ENCODE measurements at places on chromosomes 5 and 9.

- no peak for DNase-seq
Measured at GRCh38 chr5:144436007-144436406, 265.3 kb downstream of the KCTD16 start.

DNA sequence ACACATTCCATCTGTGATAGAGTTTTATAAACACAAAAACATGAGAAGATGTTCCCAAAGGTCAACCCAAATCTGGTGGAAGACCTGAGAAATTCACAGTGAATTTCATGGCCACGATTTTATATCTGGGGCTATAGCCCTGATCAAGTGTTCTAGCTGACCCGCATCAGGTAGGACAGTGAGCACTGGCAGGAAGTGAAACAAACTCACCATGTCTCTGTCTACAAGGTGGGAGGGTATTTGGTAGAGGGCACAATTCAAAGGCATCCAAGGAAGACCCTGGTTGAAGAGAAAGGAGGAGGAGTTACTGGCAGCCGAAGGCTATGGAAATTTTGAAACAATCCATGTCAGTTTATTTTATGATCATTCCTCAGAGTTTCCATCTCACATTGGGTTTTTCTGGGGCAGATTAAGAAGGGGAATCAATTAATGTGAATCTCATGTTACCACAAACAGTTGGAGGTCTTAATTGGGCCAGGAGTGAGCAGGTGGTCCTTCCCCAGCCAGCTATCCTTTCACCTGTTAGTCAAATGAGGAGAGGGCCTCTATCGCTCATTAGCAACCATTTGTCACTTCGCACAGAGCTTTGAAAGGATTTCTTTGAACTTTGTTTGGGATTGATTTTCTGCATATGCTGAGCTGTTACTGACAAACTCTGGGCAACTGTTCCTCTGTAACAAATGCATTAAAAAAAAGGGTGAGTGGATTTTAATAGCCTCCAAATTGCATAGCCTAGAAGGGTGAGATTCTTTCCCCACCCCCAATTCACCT is 612.0 kb upstream of the CLINT1 start:
- DNase-seq, result no peak

DNA sequence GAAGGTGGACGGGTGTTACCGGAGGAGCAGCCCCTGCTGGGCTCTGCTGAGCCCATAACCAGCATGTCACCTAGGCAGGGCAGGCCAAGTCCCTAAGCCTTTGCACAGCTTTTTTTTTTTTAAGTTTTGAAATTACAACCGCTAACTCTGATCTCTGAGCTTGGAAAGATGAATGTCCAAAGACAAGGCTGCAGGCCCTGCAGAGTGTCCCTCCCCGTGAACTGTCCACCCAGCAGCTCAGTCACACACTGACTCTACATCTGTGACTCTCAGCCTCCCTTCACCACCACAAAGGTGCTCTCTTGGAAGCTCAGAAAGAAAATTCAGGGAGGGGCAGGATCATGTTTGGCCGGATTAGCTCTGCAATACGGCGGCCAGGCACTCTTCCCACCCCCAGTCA is 119.0 kb upstream of the PPP1R26 start:
- no peak for DNase-seq

DNA sequence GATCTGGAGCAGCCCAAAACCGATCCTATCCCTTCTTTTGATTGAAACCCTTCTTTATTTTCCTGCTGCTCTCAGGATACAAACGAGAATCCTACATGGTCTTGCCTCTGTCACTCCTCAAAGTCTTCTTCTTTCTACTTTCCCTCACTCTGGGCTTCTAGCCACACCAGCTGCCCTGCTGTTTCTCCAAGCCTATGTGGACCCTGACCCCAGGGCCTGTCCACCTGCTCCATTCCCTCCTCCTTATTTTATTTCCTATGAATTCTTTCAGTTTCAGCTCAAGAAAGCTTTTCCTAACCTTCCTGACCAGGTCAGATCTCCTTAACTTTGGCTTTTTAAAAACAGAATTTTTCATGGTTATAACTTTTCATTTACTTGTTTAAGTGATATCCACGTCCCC is 141.0 kb downstream of the ARHGAP26 start:
- DNase-seq, result no peak

DNA sequence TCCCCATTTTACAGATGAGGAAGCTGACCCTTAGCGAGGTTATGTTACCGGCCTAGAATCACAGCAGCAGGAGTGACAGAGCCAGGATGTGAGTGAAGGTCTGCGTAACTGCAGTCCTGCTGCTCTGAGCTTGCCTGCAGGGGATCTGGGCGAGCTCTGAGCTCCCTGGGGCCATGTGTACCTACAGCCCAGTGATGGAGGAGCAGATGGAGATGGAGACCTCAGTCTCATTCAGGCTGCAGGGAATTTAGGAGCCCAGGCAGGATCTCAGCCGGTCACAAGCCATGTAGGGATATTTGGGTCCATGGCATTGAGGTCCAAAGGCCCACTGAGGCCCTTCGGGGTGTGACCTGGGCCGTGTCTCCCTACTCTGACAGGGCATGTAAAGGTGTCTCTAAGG is 170.6 kb downstream of the CACNA1B start:
- DNase-seq, result peak; percentile 3

GRCh38 chr9:16417161-16417560 is 453.3 kb downstream of the BNC2 start:
- DNase-seq, result no peak

- no peak for DNase-seq
Measured at GRCh38 chr5:93594591-93595419, 11.8 kb downstream of the NR2F1 start.

- no peak for DNase-seq
Measured at GRCh38 chr5:130795037-130795436, 370.0 kb downstream of the HINT1 start.

All from mesothelial cell of epicardium (in vitro differentiated cells).